CD4-positive, alpha-beta T cell treated with Interleukin-1 beta for 1 hour (primary cell): ENCODE measurements at places on chromosomes 5 and 9.

DNA sequence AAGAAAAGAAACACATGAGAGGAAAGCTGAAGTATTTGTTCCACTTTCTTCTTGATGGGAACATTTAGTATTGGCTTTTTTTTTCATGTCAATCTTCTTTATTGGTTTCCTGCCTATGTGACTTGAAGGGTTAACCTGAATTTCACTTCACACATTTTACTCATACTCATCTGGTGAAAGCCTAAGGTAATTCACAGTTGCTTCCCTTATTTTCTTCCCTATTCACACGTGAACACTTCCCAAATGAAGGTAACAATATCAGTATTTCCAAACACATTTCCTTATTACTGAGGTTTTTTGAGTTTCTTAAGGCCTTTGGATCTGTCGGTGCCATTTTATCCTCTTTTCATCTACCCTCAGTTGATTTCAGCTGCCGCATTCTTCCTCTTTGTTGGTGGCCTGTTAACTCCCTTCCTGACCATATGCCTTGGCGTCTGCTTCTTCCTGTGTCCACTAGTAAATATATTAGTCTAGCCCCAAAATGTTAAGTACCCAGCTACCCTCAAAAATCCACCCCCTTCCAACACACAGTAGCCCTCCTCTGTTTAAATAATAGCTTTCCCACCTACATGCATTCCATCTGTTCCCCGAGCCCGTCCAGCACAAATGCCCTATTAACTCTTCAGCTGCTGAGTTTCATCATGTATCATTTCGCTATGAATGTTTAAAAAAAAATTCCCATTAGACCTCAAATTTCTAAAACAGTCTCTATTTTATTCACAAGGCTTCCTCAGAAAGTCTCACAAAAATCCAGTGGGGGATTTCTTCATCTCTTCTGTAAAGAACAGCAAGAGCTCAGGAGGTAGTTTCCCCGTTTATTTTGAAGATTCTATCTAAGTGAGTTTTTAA, 97.3 kb downstream of the USP20 start:
- no peak for DNase-seq

- DNase-seq: no peak
Measured at GRCh38 chr5:90985341-90985740, 397.8 kb downstream of the ARRDC3 start.

GRCh38 chr9:93244510-93245436, 60.8 kb downstream of the WNK2 start:
- DNase-seq: no peak

DNA sequence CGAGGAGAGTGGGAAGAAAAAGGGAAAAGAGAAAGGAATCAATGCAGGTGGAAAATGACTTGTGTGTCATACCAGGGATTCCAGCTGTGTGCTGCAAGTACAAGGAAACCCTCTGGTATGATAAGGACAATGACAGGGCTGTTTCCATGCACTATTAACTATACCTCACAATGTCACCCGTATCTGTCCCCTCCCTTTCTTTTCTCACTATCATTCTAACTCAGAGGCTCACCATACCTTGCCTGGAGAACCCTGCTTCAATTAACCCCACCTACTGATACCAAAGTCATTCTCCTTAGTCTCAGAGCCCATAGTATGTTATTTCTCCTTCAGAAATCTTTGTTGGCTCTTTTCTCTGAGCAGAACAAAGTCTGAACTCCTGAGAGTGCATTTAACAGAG, 236.2 kb upstream of the NREP start:
- no peak for DNase-seq

GRCh38 chr5:134794082-134794481, 35.5 kb downstream of the DDX46 start:
- no peak for DNase-seq

- no peak for DNase-seq
Measured at GRCh38 chr5:113102121-113102531, 125.5 kb downstream of the DCP2 start.

DNA sequence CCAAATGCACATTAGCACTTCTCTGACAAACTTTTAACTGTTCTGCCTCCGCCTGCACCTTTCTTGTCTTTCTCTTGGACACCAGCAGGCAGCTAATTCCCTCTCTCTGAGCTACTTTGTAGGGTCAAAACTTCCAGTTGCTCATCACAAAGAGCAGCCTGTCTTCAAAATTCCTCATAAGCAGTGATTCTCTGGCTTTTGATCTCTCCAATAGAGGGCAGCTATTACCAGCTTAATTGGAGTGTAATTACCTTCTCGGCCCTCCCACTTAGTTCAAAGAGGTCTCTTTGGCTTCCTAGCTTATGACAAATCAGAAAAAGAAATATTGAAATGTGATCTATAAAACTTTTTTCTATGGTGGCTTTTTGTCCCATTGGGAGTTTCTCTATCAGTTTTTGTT, 43.6 kb upstream of the RAD23B start:
- peak; percentile 41 for DNase-seq

GRCh38 chr9:112012026-112012902, 115.7 kb downstream of the UGCG start:
- peak; percentile 7 for DNase-seq

- no peak for DNase-seq
Measured at GRCh38 chr9:18297056-18297841, 176.7 kb upstream of the ADAMTSL1 start.
